ENCODE measurements at places on chromosomes 13 and 19.

DNA sequence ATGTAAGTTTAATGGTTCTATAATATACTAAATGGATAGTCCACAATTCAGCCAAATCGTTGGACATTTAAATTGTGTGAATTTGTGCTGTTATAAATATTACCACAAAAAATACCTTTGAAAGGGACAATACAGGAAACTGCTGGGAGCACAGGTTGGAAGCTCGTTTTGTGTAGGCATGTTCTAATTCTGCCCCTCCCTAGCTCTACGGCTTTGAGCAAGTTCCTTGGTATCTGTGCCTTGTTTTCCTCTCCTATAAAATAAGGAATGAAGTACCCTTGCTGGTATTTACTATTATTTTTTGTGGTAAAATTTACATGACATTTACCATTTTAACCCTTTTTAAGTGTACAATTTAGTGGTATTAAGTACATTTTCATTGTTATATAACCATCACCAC is 102.6 kb upstream of the SLC7A1 start:
- no peak for DNase-seq

- no peak for DNase-seq
Observed at GRCh38 chr13:69194130-69194529, 913.5 kb upstream of the ATXN8OS start.

GRCh38 chr19:57888560-57889231 is at the start of gene ZNF814:
TSS of gene ZNF814 (minus strand) at chr19:57889037. CDS start at chr19:57888802, 235 bp downstream.
- peak; percentile 93 for DNase-seq

DNA sequence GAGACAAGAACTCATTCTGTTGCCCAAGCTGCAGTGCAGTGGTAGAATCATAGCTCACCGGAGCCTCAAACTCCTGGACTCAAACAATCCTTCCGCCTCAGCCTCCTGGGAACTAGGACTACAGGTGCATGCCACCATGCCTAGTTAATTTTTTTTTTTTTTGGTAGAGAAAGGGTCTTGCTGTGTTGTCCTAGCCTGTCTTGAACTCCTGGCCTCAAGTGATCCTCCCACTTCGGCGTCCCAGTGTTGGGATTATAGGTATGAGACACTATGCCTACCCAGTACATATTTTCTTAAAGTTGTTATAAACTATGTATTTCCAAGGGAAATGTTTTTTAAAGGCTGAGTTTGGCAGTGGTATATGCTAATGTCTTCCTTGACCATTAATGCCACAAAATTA is 412.6 kb downstream of the KLF12 start:
- no peak for DNase-seq

GRCh38 chr19:10120538-10121189 is 965 bp upstream of the EIF3G start:
- no peak for DNase-seq

- DNase-seq, result peak; percentile 21
Observed at GRCh38 chr13:110162866-110163658, 143.9 kb downstream of the COL4A1 start.
